HFFc6 (cell line): ENCODE measurements at places on chromosomes 3 and 15. TPM values are rescaled to one million over a fixed set of nuclear protein-coding genes. Genes with fewer than 3 reads are reported as not detected.

- no peak for DNase-seq
Observed at GRCh38 chr3:133894353-133895207, 1.1 kb downstream of the RAB6B start.

The TNNC1 gene
- total RNA-seq: 0.46 to 0.55 TPM in 2 of 3 replicates, not detected in the other

The DTX3L gene
- total RNA-seq: 8.5 to 15.0 TPM (median 10.3 TPM) in 3 replicates

The CASR gene
- not detected in 3 replicates for total RNA-seq
